ENCODE measurements at places on chromosomes 1 and 21. TPM values are rescaled to one million over a fixed set of nuclear protein-coding genes. Genes with fewer than 3 reads are reported as not detected.

- no peak for DNase-seq
Measured at GRCh38 chr1:46492269-46492853, 2.7 kb downstream of the DMBX1 start.

- DNase-seq, result no peak
Measured at GRCh38 chr21:34909492-34910292, 139.4 kb downstream of the RUNX1 start.

- DNase-seq, result no peak
Measured at GRCh38 chr1:246152986-246153431, 354.1 kb downstream of the SMYD3 start.

The COL24A1 gene
- polyA plus RNA-seq, result 2.2 TPM

GRCh38 chr1:205481629-205482151, 22.8 kb upstream of the CDK18 start:
- DNase-seq, result no peak

Measured in renal cortex interstitium (tissue), 15 donors.